ENCODE measurements at places on chromosomes 2 and 18. TPM values are rescaled to one million over a fixed set of nuclear protein-coding genes. Genes with fewer than 3 reads are reported as not detected.

DNA sequence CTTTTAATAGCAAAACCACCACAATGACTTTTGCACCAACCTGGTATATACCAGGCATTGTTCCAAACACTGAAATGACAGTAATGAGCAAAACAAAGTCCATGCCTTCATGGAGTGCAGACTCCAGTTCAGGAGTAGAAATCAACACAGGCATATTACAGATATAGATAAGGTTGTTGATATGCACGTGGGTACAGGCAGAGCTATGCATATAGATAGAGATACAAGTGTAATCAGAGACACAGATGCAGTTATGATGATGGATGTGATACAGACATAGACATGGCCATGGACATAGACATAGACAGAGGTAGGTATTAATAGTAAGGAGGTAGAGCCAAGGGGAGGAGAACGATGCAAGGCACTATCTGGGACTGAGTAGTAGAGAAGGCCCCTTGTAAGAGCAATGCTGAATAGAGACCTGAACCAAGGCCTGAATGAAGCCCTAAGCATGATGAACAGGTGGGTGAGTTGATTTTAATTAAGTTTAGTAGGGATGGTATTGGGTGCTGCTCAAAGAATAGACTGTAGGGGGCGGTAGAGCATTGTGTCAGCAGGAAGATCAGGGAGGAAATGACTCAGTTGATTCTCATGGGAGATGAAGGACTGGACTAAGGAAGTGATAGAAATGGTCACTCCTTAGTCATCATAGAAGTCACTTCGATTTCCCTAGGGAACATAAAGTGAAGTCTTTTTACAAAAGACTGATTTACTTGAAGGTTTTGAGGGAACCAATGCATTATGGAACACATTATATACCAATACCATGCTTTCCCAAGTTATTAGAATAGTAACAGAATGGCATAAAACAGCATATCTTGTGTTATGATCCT lies 39.4 kb downstream of the CMPK2 start:
- no peak overlapping the region for H3K27ac ChIP-seq
- no peak for DNase-seq
- H3K4me1 ChIP-seq: no peaks in the 10 kb centered on the region
- no peaks in the 10 kb centered on the region for H3K27me3 ChIP-seq
- H3K36me3 ChIP-seq: no peaks in the 10 kb centered on the region

- H3K27me3 ChIP-seq: no peaks in the 10 kb centered on the region
- H3K4me1 ChIP-seq: peaks cover 14% of the 10 kb centered on the region
- no peaks in the 10 kb centered on the region for H3K36me3 ChIP-seq
- H3K4me3 ChIP-seq: no peak overlapping the region
- DNase-seq: no peak
- no peak overlapping the region for H3K27ac ChIP-seq
Observed at GRCh38 chr2:11862049-11862448, 115.6 kb downstream of the LPIN1 start.

DNA sequence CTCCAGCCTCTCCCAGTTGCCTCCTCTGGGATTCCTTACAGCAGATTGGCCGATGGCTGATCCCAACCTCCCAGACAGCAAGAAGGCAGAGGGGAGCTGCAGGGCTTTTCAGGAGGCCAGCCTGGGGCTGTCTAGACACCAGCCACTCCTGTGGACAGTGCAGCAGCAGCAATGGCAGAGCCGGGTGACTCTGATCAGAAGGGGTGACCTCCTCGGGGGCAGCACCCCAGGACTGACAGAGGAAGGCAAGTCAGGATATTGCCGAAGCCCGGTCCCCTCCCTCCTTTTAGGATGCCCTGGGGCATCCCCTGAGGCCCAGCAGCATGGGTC lies 84.5 kb downstream of the INHBB start:
- no peaks in the 10 kb centered on the region for H3K4me1 ChIP-seq
- H3K27ac ChIP-seq: no peak overlapping the region
- no peak for DNase-seq

Gene LCT
- polyA plus RNA-seq: not detected

DNA sequence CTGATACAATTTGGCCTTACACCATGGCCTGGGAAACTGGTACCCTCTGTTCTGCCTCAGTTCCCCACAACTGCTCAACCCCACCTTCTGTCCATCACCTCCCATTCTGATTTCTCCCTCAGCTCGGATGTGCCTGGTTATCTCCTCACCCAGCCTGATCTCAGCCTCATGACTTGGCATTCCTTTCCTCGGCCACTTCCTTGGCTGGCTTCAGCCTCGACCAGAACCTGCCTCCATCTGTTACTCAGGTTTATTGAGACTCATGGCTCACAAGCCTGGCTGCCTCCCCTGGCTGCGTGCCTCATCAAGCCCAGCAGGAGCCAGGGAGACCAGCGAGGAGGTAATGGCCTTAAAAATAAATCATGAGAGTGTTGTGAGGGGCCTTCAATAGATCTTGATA lies 356.2 kb upstream of the SPRED2 start:
- no peaks in the 10 kb centered on the region for H3K4me1 ChIP-seq
- DNase-seq: no peak
- no peaks in the 10 kb centered on the region for H3K36me3 ChIP-seq

DNA sequence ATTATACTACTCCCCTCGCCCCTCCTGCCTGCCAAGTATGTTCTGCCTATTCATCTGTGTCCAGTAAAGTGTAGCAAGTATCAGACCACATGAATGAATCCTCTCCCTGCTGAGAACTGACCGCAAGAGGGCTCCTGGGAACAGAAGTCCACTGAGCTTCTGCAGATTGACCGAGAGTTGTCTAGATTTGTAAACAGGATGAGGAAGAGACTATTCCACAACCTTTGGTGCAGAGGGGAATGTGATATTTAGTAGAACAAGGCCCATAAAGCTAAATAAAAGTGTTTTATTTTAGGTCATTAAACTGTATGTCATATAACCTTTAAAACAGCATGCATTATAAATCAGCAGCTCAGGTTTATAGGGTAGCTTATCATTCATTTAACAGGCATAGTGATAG lies 377.0 kb downstream of the DCC start:
- H3K27me3 ChIP-seq: no peaks in the 10 kb centered on the region
- DNase-seq: no peak
- no peak overlapping the region for H3K4me3 ChIP-seq

Gene CNRIP1
- polyA plus RNA-seq: 11.0 TPM

Gene MAIP1
- polyA plus RNA-seq: 32.5 TPM

GRCh38 chr2:190637281-190637734 lies 11.6 kb upstream of the NAB1 start:
- no peak overlapping the region for H3K4me3 ChIP-seq
- H3K27me3 ChIP-seq: no peaks in the 10 kb centered on the region
- peaks cover 4% of the 10 kb centered on the region for H3K4me1 ChIP-seq

Gene SLC14A1
- 7.1 TPM for polyA plus RNA-seq

- H3K36me3 ChIP-seq: no peaks in the 10 kb centered on the region
- DNase-seq: no peak
- H3K4me3 ChIP-seq: no peak overlapping the region
- no peaks in the 10 kb centered on the region for H3K27me3 ChIP-seq
- no peak overlapping the region for H3K27ac ChIP-seq
Observed at GRCh38 chr2:62307469-62308389, 111.8 kb downstream of the B3GNT2 start.

Gene SLC35F5
- polyA plus RNA-seq: 39.0 TPM

- H3K4me1 ChIP-seq: peaks cover 12% of the 10 kb centered on the region
- no peak for DNase-seq
- H3K36me3 ChIP-seq: no peaks in the 10 kb centered on the region
- no peak overlapping the region for H3K4me3 ChIP-seq
Observed at GRCh38 chr2:217727801-217728200, 275.0 kb downstream of the TNS1 start.

- no peaks in the 10 kb centered on the region for H3K36me3 ChIP-seq
- DNase-seq: no peak
- H3K27me3 ChIP-seq: no peaks in the 10 kb centered on the region
- peaks cover 16% of the 10 kb centered on the region for H3K4me1 ChIP-seq
- peak overlapping the region; percentile 63 for H3K27ac ChIP-seq
- peak overlapping the region; percentile 11 for H3K4me3 ChIP-seq
Observed at GRCh38 chr18:36493349-36494159, 196.0 kb downstream of the FHOD3 start.

- no peaks in the 10 kb centered on the region for H3K36me3 ChIP-seq
- no peaks in the 10 kb centered on the region for H3K27me3 ChIP-seq
- no peak overlapping the region for H3K4me3 ChIP-seq
Observed at GRCh38 chr18:73645160-73645715, 502.4 kb downstream of the FBXO15 start.

DNA sequence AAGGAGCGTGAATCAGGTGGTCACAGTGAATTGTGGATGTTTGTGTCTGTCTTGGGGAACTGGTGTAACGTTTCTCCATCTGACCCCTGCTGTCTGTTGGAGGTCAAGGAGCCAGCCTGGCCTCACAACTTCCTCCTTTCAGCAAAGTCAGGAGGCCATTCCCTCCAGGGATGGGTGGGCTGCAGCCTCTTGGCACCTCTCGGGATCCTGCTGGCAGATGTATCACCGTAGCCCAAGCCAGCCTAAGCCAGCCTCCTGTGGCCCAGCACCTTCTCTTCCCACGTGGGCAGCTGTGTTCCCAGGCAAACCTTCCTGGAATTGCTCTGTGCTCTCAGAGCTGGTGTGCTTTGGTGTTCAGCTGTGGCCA lies 30.5 kb downstream of the HPCAL1 start:
- no peak for DNase-seq
- peaks cover 21% of the 10 kb centered on the region for H3K4me1 ChIP-seq
- no peaks in the 10 kb centered on the region for H3K27me3 ChIP-seq
- H3K4me3 ChIP-seq: no peak overlapping the region
- H3K36me3 ChIP-seq: no peaks in the 10 kb centered on the region
- no peak overlapping the region for H3K27ac ChIP-seq

- peak; percentile 55 for DNase-seq
- H3K27me3 ChIP-seq: peaks cover 10% of the 10 kb centered on the region
- peak overlapping the region; percentile 20 for H3K4me3 ChIP-seq
- no peaks in the 10 kb centered on the region for H3K36me3 ChIP-seq
Observed at GRCh38 chr18:76528477-76529432, 33.7 kb upstream of the ZNF516 start.

DNA sequence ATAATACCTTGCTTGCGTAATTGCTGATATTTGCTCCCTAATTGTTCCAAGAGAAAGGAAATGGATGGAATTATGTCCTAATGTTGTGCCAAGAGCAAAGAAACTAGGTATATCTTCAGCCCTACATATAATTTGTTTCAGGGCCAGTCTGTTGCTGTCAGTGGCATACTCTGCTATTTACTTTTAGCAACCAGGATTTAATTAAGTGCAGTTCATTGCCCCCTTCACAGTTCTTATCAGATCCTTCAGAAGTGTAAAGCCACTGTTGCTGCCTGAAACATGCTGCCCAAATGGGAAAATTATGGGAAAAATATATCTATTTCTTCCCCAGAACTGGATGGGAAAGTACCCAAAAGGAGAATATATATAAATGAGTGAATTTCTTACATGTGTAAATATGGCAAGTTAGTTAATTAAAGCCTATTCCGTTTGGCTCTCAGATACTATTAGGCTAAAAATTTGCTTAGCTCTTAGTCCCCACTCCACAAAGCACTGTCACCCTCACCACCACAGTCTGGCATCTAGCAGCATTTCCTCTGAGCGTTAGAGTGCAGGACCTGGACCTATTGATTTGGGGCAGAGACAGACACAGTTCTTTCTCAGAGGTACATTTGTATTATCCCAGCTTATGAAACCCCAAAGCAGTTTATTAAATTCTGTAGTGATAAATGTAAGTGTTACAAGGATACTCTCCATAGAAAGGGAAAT lies 72.8 kb upstream of the DTNA start:
- no peak overlapping the region for H3K27ac ChIP-seq
- no peaks in the 10 kb centered on the region for H3K36me3 ChIP-seq
- H3K4me1 ChIP-seq: peaks cover 5% of the 10 kb centered on the region
- no peak for DNase-seq
- H3K4me3 ChIP-seq: no peak overlapping the region

DNA sequence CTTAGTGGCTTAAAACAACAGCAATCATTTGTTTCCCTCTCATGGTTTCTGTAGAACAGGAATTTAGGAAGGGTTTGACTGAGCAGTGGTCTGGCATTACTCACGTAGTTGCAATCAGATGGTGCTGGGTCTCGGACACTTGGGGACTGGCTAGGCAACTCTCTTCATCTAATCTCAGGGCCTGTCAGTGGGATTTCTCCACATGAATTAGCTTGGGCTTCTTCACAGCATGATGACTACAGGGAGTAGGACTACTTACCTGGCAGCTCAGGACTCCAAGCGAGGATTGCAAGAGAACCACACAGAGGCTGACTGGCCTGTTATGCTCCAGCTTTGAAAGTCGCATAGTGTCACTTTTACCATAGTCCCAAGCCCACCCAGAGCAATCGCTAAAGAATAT lies 125.1 kb downstream of the TTC27 start:
- no peak overlapping the region for H3K27ac ChIP-seq
- DNase-seq: no peak
- no peaks in the 10 kb centered on the region for H3K36me3 ChIP-seq
- H3K4me1 ChIP-seq: no peaks in the 10 kb centered on the region
- no peaks in the 10 kb centered on the region for H3K27me3 ChIP-seq

- no peak overlapping the region for H3K4me3 ChIP-seq
- DNase-seq: no peak
- no peaks in the 10 kb centered on the region for H3K27me3 ChIP-seq
- peaks cover 17% of the 10 kb centered on the region for H3K4me1 ChIP-seq
- H3K27ac ChIP-seq: no peak overlapping the region
Observed at GRCh38 chr2:224004105-224004695, 34.9 kb downstream of the SERPINE2 start.

GRCh38 chr2:238710032-238710735 lies 137.7 kb upstream of the TWIST2 start:
- H3K4me1 ChIP-seq: no peaks in the 10 kb centered on the region
- no peak overlapping the region for H3K27ac ChIP-seq
- H3K4me3 ChIP-seq: no peak overlapping the region

GRCh38 chr2:96353032-96353561 lies 17.5 kb downstream of the NCAPH start:
- H3K4me1 ChIP-seq: peaks cover 34% of the 10 kb centered on the region
- H3K27me3 ChIP-seq: no peaks in the 10 kb centered on the region

- no peaks in the 10 kb centered on the region for H3K36me3 ChIP-seq
- no peaks in the 10 kb centered on the region for H3K27me3 ChIP-seq
- H3K4me1 ChIP-seq: no peaks in the 10 kb centered on the region
Observed at GRCh38 chr2:104428155-104428554, 425.8 kb upstream of the POU3F3 start.

- H3K36me3 ChIP-seq: no peaks in the 10 kb centered on the region
- H3K4me1 ChIP-seq: no peaks in the 10 kb centered on the region
- no peak overlapping the region for H3K4me3 ChIP-seq
- H3K27ac ChIP-seq: no peak overlapping the region
- DNase-seq: no peak
- H3K27me3 ChIP-seq: no peaks in the 10 kb centered on the region
Observed at GRCh38 chr18:7062811-7063210, 54.8 kb downstream of the LAMA1 start.

GRCh38 chr2:66840321-66841002 lies 405.5 kb downstream of the MEIS1 start:
- H3K36me3 ChIP-seq: no peaks in the 10 kb centered on the region
- DNase-seq: no peak
- H3K4me1 ChIP-seq: no peaks in the 10 kb centered on the region
